NCI-H187 treated with DMSO at 0.1 percent for 48 hours (cell line): ENCODE measurements at places on chromosomes 2 and 18.

DNA sequence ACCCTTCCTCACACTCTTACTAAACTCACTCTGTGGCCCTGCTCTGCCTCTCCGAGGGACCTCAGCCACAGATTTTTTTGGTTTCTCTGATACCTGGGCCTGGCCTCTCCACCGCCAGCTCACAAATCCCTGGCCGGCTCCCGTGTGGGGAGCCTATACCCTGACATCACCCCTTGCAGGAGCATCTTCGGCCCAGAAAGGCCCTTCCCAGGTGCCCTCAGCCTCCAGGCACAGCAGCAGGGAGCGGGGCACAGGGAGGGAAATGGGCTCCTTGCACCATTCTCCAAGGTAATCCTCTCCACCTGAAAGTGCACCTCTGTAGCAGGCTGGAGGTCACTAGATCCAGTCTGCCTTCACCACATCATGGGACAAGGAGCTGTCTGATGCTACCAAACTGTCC, 43.2 kb downstream of the CRACDL start:
- no peak for DNase-seq

GRCh38 chr2:5236249-5236648, 455.9 kb upstream of the SOX11 start:
- DNase-seq = no peak

DNA sequence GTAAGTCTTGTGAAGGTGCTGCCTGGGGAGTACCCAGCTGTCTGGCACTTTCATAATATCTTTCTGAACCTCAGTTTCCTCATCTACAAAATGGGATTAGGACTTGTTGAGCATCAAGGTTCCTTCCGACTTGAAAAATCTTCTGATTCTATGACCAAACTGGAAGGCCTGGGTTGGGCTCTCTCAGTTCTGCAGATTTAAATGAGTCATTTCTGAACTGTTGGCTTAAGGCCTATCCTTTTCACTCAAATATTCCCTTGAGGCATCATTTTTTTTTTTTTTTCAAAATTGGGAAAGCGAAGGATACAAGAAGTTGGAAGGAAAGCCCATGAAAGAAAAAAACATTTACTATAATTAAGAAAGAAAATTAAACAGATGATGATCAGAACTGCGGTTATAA, 40.8 kb upstream of the CYP1B1 start:
- no peak for DNase-seq

GRCh38 chr2:65096948-65097347, 33.0 kb downstream of the RAB1A start:
- no peak for DNase-seq

- DNase-seq = no peak
These were observed 48.2 kb downstream of the SDC1 start for GRCh38 chr2:20176760-20177159.

- no peak for DNase-seq
These were observed 123.1 kb downstream of the PRPF40A start for GRCh38 chr2:152594022-152594766.

- no peak for DNase-seq
These were observed 24.0 kb upstream of the CTIF start for GRCh38 chr18:48514786-48515185.

GRCh38 chr2:237282568-237283128, 131.3 kb downstream of the COL6A3 start:
- no peak for DNase-seq

DNA sequence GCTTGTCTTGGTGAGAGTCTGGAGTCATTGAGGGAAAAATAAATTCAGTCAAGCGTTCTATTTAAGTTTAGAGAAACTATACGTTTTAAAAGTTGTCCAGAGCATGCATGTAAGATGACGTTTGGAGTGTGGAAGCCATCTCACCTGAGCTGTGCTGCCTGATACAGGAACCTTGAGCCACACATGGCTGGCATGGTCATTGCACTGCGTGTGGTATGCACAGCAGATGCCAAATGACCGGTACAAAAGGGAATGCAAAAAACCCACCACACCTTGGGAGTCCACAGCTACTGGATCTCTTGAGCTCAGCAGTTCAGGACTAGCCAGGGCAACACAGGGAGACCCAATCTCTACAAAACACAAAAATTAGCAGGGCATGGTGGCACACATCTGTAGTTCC, 4.3 kb downstream of the MZT2B start:
- no peak for DNase-seq

DNA sequence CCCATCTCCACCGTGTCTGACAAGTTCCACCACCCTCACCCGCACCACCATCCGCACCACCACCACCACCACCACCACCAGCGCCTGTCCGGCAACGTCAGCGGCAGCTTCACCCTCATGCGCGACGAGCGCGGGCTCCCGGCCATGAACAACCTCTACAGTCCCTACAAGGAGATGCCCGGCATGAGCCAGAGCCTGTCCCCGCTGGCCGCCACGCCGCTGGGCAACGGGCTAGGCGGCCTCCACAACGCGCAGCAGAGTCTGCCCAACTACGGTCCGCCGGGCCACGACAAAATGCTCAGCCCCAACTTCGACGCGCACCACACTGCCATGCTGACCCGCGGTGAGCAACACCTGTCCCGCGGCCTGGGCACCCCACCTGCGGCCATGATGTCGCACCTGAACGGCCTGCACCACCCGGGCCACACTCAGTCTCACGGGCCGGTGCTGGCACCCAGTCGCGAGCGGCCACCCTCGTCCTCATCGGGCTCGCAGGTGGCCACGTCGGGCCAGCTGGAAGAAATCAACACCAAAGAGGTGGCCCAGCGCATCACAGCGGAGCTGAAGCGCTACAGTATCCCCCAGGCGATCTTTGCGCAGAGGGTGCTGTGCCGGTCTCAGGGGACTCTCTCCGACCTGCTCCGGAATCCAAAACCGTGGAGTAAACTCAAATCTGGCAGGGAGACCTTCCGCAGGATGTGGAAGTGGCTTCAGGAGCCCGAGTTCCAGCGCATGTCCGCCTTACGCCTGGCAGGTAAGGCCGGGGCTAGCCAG, 1.2 kb downstream of the ONECUT2 start:
- no peak for DNase-seq

DNA sequence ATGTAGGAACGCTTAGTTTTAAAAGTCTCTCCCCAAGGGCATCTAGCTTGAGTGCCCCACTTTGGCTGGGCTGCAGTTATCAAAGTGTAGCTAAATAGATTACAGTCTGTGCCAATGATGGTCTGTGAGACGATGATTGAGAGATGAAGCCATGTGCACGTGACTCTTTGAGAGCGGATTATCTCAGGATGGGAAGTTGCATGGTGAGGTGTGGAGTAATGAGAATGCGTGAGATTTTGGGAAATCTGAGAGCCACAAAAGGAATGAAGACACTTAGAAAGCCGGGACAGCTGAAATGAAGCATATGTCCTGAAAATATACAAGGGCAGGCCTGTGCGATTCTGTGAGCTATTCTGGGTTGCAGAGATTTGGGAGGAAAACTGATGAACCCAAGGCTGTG, 370.0 kb downstream of the TGIF1 start:
- no peak for DNase-seq

DNA sequence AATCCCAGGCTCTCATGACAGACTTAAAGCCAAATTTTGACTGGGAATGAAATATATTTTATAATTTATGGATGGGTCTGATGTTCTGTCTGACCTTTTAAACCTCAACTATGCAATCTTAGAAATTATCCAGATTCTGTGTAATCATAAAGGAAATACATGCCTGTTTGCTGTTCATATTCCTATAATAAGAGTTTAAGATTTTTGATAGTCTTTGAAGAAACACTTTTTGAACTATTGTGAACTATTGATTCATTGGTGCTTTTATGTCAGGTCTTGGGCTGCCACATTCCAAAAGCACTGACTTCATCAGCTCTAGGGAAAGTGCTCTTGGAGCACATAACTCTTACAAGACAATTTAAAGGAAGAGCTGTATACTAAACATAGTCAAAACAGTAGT, 64.2 kb downstream of the CCDC150 start:
- no peak for DNase-seq

DNA sequence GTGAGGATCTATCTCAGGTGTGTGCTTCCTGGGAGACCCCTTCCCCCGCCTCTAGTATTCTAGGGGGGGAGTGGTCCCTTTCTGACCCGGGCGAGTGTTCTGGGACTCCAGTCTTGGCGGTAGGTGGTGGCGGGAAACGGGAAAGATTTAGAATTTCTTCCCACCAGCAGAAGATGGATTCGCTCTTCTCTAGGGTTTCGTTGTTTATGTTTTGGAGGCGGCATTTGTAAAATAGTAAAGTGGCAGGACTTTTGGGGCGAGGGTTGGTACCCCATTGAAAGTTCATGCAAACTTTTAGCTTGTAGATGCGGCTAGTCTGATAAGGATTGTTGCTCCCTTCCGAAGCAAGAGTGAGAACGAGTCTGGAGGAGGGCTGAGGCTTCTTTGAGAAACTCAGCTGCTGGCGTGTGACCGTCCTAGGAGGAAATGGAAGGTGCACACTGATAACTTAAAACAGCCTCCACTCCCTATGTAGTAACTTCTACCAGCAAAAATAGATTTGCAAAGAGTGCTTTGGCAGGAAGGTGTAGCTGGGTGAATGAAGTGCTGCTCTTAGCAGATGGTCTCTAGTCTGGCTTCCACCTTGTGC, 412 bp downstream of the GPD2 start:
- no peak for DNase-seq

DNA sequence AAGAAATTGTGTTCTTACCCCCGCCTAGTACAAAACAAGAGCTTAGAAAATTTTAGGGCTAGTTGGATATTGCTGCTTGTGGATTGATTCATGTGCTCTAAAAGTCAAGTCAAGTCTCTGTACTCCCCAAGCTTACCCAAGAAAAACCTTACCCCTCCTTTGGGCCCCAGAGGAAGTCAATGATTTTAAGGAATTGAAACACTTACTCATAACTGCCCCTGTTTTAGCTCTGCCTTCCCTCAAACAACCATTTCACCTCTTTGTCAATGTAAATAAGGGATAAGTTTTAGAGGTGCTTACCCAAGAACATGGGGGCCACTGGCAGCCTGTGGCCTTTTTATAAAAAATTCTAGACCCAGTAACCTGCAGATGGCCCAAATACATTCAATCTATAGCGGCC, 136.6 kb upstream of the RMP24 start:
- DNase-seq = no peak

- DNase-seq = no peak
These were observed 32.7 kb downstream of the ARHGAP25 start for GRCh38 chr2:68767031-68767961.

DNA sequence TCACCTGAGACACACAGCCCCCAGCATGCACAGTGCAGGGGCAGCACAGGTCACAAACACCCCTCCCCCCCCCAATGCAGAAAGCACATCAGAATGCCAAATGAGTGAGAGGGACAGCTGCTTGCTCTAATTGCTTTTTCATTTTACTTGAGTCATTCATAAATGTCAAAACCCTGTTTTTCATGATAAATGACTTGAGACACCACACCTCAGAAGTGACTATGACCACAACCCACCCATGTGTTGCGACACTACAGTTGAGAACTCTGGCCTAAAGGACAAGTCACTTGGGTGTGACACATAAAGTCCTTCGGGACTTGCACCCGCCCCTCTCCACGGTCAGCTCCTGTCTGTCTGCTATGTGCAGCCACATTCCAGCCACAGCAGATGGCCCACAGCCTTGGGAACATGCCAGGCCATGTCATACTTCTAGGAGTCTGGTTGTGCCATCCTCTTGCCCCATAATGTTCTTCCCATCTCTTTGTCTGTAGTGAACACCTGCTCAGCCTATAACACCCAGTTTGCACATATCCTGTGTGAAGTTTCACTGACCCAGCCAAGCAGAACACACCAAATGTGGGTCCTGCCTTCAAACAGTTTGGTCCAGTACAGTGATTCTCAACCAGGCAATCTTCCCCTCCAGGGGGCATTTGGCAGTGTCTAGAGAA, 30.2 kb upstream of the RIOK3 start:
- no peak for DNase-seq

- DNase-seq = no peak
These were observed 8.0 kb upstream of the SERTAD2 start for GRCh38 chr2:64661741-64662169.

GRCh38 chr2:17519486-17519885, 1.2 kb upstream of the RAD51AP2 start:
- no peak for DNase-seq

DNA sequence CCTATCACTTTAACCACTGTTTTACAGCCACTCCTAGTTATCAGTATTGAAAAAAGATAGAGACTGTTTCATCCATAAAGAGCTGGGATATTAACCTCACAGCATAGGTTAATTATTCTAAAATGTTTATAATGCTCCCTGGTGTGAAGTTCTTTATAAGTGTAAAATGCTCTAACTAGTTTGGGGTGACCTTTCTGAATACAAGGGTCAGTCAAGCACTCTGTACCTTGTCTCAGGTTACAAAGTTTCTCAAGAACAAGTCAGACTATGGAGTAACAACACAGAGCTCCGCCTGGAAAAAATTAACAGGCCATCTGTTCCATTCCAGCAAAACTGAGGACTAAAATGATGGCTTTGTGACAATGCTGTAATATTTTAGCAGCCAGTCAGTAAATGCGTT, 107.4 kb downstream of the NOL4 start:
- no peak for DNase-seq

GRCh38 chr18:77635451-77635850, 385.8 kb downstream of the GALR1 start:
- no peak for DNase-seq

- DNase-seq = no peak
These were observed 141.5 kb downstream of the WDSUB1 start for GRCh38 chr2:159144776-159145614.

DNA sequence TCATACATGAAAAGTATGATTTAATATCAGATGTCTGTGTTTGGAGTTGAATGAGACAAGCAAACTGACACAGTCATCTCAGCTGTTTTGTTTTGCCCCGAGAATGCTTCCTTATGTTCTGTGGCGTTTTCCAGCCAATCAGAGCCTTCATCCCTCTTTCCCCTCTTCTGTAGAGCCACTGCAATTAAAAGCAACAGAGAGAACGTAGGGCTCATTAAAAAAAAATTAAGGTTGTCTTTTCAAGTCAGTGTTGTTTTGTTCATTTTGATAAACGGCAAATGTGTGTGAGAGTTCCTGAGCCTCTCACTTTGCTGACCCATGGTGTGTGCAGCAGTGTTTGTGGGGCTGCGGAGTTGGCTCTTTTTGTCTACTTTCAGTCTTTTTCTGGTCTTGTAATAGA, 216.0 kb downstream of the FHOD3 start:
- no peak for DNase-seq
